NCI-H1092 (cell line): ENCODE measurements at places on chromosomes 12 and 14.

DNA sequence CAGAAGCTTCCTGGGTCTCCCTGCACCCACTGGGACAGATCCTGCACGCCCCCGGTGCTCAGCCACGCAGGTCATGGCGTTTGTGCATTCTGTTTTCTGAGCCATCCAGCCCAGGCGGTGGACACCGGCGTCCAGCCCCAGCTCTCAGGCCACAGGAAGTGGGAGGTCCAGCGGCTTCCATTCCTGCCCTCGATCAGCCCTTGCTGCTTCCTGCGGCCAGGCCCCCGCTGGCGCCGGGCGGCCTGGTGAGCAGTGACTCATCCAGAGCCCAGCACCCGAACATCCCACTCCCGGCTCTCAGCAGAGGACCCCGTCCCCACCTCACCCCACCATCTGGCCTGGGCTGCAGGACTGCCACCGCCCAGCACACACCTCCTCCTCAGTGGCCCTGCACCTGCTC, 18.0 kb upstream of the NUDT14 start:
- DNase-seq: no peak

- DNase-seq: no peak
Measured at GRCh38 chr12:2295941-2296461, 243.2 kb downstream of the CACNA1C start.

GRCh38 chr12:129550353-129550752, 353.5 kb downstream of the TMEM132D start:
- peak; percentile 95 for DNase-seq

- no peak for DNase-seq
Measured at GRCh38 chr12:104480826-104481440, 24.2 kb downstream of the CHST11 start.

DNA sequence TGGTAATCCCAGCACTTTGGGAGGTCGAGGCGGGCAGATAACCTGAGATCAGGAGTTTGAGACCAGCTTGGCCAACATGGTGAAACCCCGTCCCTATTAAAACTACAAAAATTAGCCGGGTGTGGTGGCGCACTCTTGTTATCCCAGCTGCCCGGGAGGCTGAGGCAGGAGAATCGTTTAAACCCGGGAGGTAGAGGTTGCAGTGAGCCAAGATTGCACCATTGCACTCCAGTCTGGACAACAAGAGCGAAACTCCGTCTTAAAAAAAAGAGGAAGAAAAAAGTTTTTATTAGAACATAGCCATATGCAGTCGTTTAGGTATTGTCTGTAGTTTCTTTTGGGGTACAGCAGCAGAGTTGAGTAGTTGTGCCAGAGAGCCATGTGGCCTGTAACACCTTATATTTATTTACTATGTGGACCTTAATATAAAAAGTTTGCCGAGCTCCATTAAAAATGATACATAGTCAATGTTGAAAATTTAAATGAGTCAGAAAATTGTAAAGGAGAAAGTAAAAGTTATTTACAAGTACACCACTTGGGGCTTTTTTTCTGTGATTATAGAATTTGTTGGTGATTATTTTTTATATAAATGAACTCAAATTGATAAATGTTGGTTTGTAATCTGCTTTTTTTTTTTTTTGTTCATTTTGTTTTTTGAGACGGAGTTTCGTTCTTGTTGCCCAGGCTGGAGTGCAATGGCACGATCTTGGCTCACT, 2.2 kb downstream of the ADIPOR2 start:
- DNase-seq: no peak

DNA sequence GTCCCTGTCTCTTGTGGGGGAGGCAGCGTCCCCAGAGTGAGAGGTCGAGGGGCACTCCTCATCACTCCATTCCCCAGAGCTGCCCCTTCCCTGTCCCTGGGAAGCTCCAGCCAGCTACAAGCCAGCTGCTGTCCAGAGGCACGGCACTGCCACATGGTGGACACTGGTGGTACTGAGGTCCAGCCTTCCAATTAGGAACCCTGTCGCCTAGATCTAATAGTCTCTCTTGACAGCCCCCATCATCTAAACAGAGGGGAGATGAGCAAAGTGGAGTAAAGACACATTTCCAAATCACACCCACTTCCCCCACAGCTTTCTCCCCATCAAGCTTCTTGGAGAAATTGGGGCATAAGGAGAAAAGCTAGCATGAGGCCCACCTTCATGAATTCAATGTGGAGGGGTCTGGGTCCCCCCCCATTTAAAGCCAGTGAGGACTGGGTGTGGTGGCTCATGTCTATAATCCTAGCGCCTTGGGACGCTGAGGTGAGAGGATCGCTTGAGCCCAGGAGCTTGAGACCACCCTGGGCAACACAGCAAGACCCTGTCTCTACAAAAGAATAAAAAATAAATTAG, 2.1 kb upstream of the INHBE start:
- DNase-seq: peak; percentile 56

GRCh38 chr14:101233021-101233366, 328.3 kb upstream of the DIO3 start:
- DNase-seq: no peak

- no peak for DNase-seq
Measured at GRCh38 chr12:88577537-88577936, 2.7 kb downstream of the KITLG start.
